ENCODE measurements at places on chromosomes 12 and 14.

GRCh38 chr14:34742270-34743115, 28.1 kb upstream of the CFL2 start:
- DNase-seq, result no peak

- DNase-seq, result no peak
Observed at GRCh38 chr14:62710811-62711210, 334.4 kb downstream of the KCNH5 start.

DNA sequence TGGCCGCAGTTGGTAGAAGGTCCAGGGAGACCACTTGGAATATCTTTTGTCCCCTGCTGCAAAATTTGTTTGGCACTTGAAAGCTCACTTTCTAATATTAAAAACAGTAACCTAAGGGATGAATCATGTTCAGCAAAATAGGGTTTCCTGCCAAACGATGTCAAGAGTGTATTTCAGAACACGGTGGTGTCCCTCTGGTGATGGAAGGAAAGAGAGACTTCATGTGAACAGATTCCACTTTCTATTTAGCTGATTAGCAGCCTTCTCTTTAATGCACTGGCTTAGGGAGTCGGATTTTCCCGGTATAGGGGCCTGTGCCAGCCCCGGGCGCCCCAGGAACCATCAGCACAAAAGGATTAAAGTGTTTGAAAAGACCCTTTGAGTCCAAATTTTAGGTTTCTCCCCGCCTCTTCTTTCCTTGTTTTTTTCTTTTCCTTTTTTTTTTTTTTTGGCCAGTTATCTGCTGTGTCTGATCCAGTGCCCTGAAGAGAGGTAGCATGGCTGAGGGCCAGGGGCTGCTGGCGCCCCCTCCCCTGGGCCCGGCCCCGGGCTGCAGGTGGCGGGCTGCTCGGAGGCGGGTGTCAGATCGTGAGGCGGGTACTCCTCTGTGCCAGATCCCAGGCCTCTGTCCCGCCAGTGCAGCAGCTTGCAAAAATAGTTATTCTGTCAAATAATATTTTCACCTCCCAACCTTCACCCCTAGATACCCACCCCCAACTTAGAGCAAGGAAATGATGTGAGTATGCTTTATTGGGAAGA, 88.3 kb downstream of the TESC start:
- DNase-seq, result no peak

DNA sequence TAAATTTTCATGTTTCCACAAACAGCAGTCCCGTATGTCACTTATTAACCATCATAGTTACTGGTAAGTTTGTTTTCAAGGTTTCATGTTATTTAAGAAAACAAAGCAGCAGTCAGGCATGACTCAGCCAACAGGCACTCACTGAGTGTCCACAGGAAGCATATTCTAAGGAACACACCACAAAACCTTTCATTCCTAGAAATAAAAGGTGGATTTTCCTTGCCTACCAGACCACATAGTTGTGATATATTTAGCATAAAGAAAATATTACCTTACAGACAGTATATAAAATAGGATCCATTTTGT, 143.3 kb upstream of the AVPR1A start:
- DNase-seq, result peak; percentile 66

- no peak for DNase-seq
Observed at GRCh38 chr12:124477107-124477915, 90.1 kb downstream of the NCOR2 start.

- no peak for DNase-seq
Observed at GRCh38 chr14:99342204-99342603, 70.2 kb upstream of the BCL11B start.

DNA sequence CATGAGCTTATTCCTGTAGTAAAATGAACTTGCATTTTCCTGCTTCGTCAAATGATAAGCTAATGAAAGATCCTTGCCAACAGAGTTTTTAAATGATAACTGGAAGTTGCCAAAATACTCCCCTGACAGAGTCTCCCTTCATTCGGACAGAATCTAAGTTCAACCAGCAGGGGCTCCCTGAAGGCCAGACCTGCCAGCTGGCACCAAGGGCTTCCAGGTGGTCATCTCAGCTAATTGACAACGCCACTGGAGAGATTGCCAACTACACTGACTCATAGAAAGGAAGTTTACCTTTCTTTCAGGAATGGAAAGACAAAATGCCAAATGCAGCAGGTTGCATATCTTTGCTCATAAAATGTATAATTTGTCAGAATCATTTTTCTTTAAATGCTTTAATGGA, 462.8 kb downstream of the GXYLT1 start:
- DNase-seq, result peak; percentile 21

DNA sequence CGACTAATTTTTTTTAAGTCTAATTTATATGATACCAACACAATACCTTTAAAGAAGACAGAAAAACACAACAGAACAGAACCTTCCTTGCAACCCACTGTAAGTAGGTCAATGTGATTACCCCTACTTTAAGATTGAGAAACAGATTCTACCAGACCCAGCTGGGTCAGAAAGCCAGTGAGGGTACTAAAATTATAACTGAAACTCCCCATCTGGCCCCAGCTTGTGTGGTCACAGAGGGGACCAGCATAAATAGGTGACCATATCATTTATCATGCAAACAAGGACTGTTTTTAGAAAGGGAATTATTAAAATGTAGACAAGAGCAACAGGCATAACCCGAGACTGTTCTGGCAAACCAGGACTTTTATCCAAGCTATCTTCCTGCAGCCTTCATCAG, 30.1 kb upstream of the FRMD6 start:
- no peak for DNase-seq

DNA sequence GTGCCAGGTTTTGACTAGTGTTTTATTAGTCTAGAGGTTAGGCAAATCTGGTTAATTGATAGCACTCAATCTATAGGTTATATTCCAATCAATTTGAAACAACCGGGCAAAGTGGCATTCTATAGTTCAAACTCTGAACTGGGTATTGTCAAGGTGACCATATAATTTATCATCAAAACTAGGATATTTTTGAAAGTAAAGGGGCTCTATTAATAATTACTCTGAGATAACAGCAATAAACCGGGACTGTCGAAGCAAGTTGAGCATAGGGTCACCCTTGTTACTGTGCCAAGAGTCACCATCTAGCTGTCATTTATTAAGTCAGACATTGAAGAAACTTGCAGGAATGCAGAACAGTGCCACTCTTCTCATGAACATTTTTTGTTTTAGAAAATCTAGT, 321.2 kb downstream of the RAD51B start:
- DNase-seq, result no peak

DNA sequence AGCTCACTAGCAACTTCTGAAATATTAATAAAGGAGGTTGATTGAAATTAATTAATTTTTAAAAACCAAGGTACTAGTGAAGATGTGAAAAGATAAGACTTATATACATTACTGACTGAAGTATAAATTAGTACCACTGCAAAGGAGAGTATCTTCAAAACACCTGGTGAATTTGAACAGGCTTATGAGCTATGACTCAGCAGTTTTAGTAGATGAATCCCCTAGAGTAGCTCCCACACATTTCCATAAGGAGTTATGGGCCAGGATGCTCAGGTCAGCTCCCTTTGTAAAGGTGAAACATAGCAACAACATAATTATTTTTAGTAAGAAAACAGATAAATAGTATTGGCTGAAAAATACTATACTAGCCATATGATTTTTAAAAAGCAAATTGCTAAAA, 218.6 kb downstream of the SYT1 start:
- no peak for DNase-seq

DNA sequence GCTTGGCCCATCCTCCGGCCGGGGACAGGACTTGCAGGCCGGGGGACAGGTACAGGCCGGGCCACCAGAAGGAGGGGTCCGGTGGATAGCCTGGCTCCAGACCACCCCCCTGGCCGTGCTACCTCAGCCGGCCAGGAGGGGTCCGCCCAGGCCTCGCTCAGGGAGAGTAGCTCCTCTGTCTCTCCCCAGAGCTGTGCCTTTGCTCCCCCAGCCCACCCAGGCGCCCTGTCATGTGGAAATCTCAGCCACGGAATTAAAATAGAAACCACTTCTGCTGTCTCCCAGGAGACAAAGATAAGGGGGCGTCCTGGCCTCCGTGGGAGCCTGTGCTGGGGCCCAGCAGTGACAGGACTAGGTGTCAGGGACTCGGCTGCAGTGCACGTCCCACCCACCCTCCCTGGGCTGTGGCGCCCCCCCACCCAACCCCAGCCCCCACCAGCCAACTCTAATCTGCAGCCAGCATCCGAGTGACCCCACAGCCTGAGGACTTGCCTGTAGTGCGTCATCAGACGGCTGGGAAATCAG, 3.3 kb upstream of the CRIP2 start:
- no peak for DNase-seq

GRCh38 chr12:52508211-52508610, 12.0 kb downstream of the KRT5 start:
- no peak for DNase-seq

DNA sequence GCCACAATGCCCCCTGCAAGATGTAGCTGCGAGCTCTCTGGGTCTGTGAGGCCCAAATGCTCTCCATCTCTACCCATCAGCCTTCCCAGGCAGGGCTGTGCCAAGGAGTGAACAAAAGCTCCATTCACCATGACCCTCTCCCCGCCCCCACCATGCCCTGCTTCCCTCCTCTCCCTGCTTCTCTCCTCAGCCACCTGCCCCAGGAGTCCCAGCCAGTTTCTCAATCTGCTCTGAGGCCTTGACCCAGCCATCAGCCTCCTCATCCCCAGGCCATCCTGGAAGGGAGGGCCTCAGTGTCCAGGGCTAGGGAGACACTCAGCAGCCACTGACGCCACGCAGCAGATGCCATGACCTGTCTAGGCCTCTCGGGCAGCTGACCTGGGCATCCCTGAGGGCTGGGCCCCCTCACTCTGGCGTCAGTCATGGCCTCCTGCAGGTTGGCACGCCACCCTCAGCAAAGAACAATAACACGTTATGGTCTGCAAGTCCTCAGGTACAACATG, 8.5 kb upstream of the KRT5 start:
- DNase-seq, result no peak

GRCh38 chr12:30896461-30896860, 30.1 kb upstream of the TSPAN11 start:
- no peak for DNase-seq

GRCh38 chr14:23362200-23362599, 2.8 kb downstream of the EFS start:
- no peak for DNase-seq

DNA sequence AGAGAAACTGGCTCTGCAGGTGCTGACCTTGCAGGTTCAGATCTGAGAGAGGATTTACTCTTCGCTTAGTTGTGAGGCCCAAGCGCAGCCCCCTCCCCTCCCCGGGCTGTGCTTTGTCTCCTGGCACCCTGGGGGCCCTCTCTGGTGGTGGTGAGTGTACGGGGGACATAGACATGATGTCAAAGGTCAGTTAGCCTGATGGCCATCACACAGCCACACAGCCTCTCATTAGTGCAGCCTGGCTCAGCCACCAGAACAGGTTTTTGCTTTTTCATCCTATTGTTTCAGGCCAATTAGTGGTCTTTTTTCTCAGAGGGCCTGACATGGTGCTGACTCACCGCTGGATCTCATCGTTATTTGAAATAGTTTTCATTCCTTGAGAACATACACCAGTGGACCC, 437.9 kb downstream of the AACS start:
- no peak for DNase-seq

DNA sequence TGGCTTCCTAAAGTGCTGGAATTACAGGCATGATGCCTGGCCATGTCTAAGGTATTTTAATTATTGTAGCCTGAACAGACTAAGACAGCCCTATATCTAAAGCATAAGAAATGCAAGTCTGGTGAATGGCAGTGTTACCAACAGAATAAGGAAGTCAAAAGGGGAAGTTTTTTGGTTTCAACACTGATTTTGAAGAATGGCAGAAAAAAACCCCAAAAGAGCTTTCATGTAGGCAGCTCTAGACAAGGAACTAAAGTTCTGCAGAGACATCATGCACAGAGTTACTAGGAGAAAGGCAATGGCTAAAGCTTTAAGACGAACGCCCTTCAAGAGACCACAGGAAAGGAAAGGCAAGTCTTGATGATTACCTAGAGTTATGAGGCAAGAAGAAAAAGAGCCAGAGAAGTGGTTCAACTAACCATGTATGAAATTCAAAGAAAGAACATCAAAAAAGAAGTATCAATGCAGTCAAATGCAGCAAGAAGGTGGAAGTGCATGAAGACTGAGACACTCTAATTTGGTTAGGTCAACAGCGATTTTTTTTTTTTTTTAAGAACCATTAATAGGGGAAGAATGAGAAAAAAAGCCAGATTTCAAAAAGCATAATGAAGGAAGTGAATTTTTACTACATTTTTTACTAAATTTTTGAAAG, 50.8 kb downstream of the RPS6KA5 start:
- DNase-seq, result no peak

GRCh38 chr12:43444940-43445564, 107.0 kb downstream of the ADAMTS20 start:
- peak; percentile 12 for DNase-seq

DNA sequence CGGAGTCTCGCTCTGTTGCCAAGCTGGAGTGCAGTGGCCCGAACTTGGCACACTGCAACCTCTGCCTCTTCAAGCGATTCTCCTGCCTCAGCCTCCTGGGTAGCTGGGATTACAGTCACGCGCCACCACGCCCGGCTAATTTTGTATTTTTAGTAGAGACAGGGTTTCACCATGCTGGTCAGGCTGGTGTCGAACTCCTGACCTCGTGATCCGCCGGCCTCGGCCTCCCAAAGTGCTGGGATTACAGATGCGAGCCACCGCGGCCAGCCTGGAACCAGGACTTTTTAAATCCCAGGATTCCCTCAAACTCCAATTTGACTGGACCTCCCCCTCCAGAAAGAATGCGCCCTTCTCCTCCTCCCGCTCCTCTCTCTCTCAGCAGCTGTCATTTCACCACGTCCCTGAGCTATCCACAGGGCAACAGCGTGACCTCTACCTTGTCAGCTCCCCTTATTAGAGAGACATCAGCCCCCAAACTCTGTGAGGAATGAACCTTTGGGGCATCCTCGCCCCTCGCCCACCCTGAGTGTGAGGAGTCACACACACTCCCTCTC, 2.0 kb downstream of the ESYT1 start:
- DNase-seq, result no peak

- DNase-seq, result no peak
Observed at GRCh38 chr14:99597911-99598600, 6.0 kb downstream of the CCDC85C start.

GRCh38 chr12:127280393-127281275, 986.3 kb upstream of the TMEM132C start:
- DNase-seq, result peak; percentile 66

Data from urothelium cell line (cell line).